Ammon's horn (tissue), 1 donor: ENCODE measurements at places on chromosomes 11 and 22.

DNA sequence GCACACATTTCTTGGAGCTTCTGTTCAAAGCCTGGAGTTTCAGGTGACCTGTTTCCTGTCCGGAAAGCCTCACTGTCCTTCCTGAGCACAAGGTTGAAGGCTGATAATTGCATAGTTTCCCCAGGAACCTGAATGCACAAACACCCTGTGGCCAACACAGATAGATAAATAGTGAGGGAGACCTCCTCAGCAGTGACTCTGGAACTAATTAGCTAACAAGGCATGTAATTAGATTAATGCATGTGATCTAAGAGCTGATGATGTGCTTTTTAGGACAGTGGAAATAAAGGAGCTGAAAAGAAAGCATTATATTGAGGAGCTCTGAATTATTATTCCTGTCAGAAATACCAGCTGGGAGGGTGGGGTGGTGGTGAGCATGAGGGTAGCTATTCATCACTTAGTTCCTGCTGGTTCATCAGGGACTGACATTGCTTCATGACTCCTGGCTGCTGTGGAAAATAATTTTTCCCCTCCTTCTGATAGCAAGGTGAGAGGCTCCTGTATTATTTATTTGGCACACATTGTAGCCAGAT, 101.1 kb downstream of the NELL1 start:
- no peak for DNase-seq

GRCh38 chr11:9571071-9571762, 2.3 kb upstream of the WEE1 start:
- DNase-seq, result no peak

- DNase-seq, result peak; percentile 27
These were observed 39.6 kb upstream of the CTTN start for GRCh38 chr11:70358753-70359152.

DNA sequence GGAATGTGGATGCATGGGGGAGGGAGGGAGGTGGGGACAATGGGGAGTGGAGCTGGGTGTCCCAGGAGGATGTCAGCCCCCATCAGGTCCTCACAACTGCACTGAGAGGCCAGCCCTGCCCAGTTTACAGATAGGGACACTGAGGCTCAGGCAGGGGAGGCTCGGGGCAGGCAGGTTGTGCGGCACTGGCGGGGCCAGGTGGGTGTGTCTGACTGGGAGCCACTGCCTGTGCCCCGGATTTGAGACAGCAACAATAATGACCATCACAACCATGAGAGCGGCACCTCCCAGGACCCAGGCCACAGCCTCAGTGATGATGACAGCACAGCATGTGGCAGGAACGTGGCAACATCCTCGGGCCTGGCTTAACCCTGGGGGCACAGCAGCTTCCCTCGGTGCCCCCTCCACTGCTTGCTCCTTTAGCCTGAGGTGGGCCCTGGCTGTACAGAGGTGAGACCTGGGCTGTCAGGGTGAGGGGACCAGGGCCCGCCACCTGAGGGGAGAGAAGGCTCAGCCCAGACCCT, 32.0 kb downstream of the SHISAL1 start:
- no peak for DNase-seq

DNA sequence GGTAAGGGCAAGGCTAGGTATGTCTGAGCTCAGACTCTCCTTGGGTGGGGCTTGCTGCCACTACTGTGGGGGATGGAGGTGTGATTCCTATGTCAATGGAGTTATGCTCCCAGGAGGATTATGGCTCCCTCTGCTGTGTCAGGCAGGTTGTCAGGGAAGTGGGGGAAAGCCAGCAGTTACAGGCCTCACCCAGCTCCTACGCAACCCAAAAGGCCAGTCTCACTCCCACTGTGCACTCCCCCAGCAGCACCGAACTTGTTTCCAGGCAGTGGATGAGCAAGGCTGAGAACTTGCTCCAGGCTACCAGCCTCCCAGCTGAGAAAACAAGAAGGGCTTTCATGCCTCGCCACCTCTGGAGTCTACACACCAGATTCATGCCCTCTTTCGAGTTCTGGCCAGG, 18.2 kb downstream of the C11orf91 start:
- DNase-seq, result no peak

GRCh38 chr22:29093501-29094300, 20.9 kb downstream of the KREMEN1 start:
- DNase-seq, result peak; percentile 51

DNA sequence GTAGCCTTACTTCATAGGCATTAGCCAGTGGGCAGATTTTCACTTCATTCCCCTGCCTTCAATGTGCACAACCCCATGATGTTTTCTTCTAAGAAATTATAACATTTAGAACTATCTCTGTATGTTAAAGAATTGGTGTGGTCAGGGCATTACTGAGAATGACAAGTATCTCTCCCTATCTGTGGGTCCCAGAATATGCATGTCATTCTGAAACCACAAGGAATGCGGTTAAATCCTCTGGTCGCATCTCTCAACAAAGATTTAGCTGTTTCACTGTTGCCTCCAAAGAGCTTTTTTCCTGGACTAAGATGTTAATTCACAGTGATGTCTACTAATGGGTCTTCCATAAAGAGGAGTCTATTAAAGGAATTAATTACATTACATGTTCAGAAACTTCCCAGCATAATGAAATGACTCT, 62.7 kb downstream of the LIF start:
- no peak for DNase-seq

GRCh38 chr22:43823911-43824665, 12.0 kb upstream of the EFCAB6 start:
- no peak for DNase-seq

DNA sequence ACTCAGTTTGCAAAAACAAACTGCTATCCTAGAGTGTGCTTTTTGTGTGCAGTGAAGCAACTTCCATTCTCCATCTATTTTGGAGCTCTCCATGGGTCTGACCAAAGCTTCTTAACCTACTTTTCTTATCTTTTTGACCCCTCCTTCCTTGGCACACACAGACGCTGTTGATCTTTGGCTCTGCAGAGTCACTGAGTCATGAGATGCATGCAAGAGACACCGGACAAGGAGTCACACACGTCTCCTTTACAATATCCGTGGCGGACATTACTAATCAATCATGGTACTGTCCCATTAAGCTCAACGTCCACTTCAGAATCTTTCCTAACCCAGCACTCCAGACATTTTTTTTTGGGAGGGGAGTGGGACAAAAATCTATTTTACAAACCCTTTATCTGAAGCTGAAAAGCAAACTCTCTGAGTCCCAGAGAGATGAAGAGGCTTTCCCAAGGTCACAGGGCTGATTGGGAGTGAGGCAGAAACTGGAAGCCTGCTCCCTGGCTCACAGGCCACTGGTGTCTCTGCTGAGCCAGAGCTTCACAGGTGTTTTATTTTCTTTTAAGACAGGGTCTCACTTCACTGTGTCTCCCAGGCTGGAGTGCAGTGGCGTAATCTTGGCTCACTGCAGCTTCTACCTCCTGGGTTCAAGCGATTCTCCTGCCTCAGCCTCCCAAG, 165.8 kb upstream of the SYT13 start:
- no peak for DNase-seq

- no peak for DNase-seq
These were observed 68.9 kb upstream of the KCNQ1OT1 start for GRCh38 chr11:2768471-2769408.

DNA sequence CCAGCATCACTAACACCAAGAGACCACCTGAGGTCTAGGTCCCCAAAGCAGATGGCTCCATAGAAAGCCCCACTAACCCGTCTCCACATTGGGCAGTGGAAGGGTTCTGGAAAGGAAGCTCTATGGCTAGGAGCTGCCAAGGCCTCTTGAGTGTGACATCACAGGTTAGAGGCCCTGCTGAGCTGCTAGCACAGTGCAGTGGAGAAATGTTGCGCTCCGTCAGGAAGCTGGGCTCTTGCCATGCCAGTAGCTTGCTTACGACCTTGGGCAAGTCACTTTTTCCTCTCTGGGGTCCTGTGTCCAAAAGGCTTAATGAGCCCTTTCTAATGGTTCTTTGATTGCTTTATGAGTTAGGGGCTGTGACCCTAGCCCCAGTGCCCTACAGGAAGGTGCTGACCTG, 10.6 kb downstream of the PIK3IP1 start:
- DNase-seq, result no peak

- no peak for DNase-seq
These were observed 78.7 kb upstream of the SUSD2 start for GRCh38 chr22:24102366-24103200.

DNA sequence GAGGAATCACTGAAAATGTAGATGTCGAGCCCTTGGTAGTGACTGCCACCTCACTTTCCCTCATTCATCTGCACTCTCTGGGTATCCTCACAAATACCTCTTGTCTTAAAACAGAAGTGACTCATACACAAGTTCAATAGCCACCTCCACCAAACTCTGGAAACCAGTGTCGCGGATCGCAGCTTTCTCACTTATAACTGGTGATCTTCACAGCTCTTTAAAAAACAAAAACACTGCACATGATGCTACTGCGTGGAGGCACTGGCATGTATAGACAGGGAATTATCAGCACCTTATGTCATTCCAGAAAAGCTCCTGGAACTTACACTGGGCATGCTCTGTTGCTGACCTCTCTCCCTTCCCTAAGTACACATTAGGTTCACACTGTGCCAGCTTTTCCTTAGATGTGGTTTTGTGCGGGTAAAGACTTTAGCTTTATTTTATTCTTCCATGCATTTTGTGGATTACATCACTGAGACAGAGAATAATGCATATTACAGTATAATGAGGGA, 425.5 kb upstream of the CADM1 start:
- no peak for DNase-seq

GRCh38 chr22:43207849-43208702, 21.1 kb upstream of the TTLL12 start:
- DNase-seq, result no peak

DNA sequence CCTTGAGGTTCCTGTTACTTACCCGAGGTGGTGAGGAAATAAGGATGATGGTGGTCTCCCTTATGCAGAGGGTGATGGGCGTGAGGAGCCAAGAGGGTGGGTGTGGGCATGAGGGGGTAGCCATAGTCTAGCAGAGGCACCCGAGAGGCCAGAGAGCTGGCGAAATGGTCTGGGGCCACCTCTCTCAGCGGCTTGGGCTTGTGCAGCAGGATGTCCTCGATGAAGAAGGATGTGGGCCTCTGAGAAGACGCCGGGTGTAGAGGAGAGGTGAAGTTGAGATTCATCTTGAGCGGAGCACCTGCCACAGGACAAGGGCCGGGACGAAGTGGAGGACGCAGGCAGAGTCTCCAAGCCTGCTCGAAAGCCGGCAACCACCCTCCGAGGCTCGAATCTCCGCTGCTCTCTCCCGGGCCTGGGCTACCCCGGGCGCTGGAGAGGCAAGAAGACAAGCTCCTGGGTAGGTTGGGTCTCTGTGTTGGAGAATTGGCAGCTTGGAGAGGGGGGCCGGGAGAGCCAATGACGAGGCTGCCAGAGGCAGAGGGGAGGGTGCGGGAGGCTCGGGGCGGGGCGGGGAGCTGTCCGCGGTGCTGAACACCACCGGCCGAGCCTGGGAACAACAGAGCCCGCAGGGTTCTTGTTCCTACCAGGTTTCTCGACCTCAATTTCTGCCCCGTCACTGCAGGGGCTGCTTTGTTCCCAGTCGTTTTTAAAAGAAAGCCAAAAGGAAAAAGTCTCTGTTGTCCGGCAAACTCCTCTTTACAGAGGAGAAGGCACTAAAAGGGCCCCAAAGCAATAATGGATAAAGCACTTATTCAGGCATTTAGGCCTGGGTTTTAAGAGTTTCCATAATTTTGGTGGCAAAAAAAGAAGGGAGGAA, at the start of gene BSX:
Gene BSX (minus strand): TSS at position 447 of the 877 bp plus-strand sequence. CDS start 163 bp downstream, at position 284.
- DNase-seq, result peak; percentile 24

- no peak for DNase-seq
These were observed 32.1 kb downstream of the PPIL2 start for GRCh38 chr22:21697880-21698279.

- no peak for DNase-seq
These were observed 49.5 kb upstream of the B3GNT6 start for GRCh38 chr11:76984743-76985142.

DNA sequence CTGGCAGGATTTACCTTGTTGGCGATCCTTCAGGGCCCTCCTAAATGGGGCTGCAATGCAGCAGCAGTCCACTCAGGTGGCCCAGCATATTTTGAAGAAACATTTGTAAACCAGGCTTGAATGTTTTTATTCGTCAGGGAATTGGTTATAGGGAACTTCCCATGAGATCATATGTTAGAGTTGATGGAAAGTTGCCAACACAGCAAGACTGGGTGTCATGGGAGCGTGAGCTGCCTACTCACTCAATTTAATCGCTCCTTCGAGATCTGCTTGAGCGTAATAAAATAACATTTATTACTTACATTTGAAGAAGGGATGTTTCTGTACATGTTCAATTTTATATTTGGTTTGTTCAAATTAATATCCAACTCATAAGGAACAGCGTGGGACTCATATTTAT, 19.4 kb downstream of the OR2AT4 start:
- DNase-seq, result no peak

DNA sequence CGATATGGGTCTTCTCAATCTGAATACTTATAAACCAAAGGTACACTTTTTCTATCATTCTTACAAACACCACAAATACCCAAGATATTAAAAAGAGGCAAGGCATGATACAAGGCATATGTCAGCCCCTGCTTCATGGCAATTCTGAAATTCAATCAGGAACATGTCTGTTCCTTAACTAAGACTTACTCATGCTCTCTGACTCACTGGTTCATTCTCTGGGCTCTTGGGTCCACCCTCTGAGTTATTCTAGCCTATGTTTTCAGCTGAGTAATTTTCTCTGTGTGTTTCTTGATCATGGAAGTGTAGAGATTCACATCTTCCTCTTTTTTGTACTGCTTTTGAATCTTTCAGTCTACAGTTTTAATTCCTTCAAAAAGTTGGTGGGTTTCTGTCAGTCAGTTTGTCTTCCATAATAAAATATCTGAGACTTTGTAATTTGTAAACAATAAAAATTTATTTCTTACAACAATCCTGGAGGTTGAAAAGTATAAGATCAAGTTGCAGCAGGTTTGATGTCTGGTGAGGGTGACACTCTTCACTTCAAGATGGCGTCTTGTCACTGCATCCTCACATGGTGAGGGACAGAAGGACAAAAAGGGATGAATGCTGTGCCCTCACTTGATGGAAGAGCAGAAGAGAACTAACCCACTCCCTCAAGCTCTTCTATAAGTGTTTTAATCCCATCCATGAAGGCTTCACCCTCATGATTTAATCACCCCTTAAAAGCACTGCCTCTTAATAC, 211.7 kb downstream of the FAM76B start:
- DNase-seq, result no peak

GRCh38 chr11:108115500-108116140, 5.7 kb upstream of the ACAT1 start:
- peak; percentile 86 for DNase-seq

- DNase-seq, result peak; percentile 33
These were observed 213.9 kb upstream of the UBASH3B start for GRCh38 chr11:122441666-122442035.

DNA sequence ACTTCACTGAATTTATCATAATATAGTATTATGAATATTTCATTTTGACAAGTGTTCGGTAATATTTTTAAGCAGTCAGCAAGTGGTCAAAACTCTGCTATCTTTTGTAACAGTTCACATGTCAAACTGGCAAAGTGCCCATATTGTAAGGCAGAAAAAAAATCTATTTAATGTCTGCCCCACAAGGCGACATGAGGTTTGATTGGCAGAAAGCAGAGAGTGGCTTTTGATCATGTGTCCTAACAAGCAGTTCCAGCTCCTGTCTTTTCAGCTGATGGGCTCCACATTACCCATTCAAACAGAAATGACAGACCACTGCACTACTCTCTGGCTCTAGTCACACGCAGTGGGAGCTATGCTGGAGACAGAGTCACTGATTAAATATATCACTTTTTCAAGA, 59.0 kb downstream of the SOX6 start:
- DNase-seq, result no peak

- DNase-seq, result no peak
These were observed 590 bp upstream of the TSPO start for GRCh38 chr22:43150731-43151206.
